CD4-positive, alpha-beta T cell treated with Interleukin-15 for 4 hours (primary cell): ENCODE measurements at places on chromosomes 16 and 17.

DNA sequence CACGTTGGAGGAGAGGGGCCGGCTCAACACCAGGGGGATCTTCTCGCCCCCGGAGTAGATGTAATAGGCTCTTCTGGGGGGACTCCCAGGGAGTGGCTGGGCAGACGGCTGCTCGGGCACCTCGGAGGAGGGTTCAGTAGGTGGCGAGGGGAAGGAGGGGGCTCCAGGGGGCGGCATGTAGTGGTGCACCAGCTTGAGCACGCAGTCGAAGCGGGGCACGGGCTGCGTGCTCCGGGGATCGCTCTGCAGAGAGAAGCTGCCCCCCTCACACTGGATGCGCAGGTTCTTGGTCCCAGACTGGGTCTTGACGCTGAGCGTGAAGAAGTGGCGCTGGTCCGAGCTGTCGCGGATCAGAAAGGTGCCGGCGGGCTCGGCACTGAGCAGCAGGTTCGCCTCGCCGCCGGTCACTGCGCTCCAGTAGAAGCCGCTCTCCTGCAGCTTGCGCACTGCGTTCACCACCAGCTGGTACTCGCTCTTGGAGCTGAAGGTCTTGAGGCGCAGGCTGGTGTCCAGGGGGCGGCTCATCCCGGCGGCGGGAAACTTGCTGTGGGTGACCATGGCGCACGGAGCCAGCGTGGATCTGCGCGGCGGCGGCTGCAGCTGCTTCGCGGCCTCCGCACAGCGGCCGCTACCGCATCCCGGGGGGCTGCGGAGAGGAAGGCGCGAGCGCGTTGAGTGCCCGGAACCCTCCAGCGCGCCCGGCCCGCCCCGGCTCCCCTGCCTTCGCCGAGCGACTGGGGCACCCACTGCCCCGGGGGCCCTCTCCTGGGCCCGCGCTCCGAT lies 1.1 kb downstream of the SOCS3 start:
- DNase-seq: no peak

- DNase-seq: no peak
Observed at GRCh38 chr17:35542990-35543389, 5.5 kb upstream of the SLFN12L start.

- no peak for DNase-seq
Observed at GRCh38 chr16:80163339-80163738, 377.5 kb upstream of the DYNLRB2 start.

- DNase-seq: no peak
Observed at GRCh38 chr16:1048442-1049112, 24.0 kb upstream of the SSTR5 start.

- DNase-seq: no peak
Observed at GRCh38 chr17:13869331-13869940, 199.9 kb upstream of the COX10 start.

DNA sequence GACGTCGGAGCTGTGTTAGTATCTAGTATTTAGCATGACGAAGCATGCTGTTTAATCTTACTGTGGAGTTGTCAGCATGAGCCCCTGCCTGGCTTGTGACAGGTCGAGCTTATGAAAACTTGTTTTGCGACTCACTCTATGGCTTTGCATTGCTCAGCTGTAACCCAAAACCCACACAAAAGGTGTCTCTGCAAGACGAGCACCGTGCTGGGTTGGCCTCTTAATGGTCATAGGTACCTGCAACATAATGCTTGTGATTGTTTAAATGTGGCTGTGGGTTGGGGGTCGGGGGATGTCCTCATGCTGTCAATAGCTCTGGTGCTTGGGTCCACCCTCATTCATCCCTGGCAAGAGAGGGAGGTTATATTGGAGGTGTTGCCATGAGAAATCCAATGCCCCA lies 5.4 kb downstream of the NTN1 start:
- DNase-seq: no peak

DNA sequence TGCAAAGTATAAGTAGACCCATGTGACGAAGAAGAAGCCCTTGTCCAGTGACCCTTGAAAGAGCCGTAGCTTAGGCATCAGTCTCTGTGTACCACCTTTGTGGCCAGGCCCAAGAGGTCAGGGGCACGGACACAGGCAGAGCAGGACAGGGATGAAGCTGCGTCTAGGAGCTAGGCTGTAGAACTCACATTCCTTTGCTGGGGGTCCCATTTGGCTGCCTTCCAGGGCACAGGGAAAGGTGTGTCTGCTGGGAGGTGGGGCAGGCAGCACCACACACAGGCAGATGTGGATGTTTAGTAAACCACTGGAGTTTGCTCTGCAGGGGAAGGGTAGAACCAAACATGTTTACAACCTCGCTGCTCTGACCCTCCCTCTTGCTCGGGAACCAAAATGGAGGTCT lies 33.7 kb downstream of the HNF1B start:
- no peak for DNase-seq

GRCh38 chr17:38322156-38322779 lies 21.5 kb downstream of the GPR179 start:
- DNase-seq: peak; percentile 69

GRCh38 chr17:12231355-12231682 lies 210.6 kb downstream of the MAP2K4 start:
- no peak for DNase-seq

DNA sequence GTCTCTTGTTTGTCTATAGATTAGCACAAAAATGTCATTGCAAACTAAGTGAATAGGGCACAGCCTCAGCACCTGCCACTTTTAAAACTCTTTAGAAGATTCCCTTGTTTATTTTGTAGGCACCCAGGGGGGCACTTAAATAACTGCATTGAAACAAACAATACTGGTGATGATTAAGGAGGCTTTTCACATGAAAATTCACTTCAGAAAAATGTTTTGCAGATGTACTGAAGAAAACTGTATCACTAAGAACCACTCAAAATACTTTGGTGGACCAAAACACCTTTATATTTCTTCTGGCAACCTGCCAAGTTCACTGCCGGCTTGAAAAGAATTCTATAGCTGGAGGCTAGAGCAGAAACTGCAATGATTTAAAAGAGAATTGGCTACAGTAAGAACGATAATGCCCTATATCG lies 281.5 kb downstream of the TOX3 start:
- no peak for DNase-seq

- DNase-seq: no peak
Observed at GRCh38 chr17:70120425-70120824, 45.4 kb downstream of the KCNJ16 start.

- no peak for DNase-seq
Observed at GRCh38 chr16:64865069-64865696, 256.7 kb downstream of the CDH11 start.

GRCh38 chr17:64202683-64203344 lies 60.2 kb downstream of the TEX2 start:
- DNase-seq: no peak

- DNase-seq: peak; percentile 28
Observed at GRCh38 chr16:11312718-11313492, 31.8 kb upstream of the PRM1 start.

DNA sequence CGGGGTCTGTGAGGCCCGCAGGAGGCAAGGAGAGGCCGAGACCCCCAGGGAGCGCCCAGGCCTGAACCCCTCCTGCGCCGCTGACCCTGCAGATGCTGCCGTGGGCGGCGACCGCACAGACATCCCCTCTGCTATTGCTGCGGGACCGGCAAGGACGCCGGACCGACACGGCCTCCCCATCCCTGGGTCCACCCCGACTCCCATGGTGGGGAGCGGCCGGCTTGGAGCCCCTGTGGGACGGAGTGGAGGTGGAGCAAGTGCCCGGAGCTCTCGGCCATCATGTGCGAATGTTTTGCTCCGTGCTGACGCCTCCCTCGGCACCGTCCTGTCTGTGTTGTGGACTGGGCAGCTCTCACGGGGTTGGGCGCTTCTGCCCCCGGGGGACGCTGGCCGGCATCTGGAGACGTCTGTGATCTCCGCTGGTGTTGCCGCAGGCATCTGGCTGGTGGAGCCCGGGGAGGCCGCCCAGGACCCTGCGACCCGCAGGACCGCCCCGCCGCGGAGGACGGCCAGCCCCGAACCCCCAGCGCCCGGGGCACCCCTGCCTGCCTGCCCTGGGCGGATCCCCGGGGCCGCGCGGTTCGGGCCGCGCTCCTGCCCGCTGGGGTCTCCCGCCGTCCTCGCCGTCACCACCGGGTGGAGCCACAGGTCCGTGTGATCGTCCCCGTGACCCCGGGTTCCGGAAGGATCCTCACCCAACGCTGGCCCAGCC lies 12.8 kb upstream of the GNG13 start:
- DNase-seq: peak; percentile 30

DNA sequence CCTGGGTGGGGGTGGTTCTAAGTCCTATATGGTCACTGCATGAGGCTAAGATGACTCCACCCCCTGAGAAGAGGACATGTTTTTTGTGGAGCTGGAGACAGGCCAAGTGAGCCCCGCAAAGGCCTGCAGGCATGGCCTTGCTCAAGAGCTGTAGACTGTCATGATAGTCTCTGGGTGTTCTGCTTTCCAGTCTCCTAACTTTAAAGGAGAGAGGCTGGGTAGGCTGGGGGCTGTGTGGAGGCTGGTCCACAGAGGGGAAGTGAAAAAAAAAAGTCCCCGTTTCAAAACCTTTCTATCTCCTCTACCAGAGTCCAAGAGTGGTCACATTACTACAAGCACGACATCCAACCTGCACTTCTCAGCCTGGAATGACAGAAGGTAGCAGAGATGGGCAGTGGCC lies 27.1 kb downstream of the CDRT4 start:
- no peak for DNase-seq

- DNase-seq: no peak
Observed at GRCh38 chr17:9203771-9204425, 182.6 kb downstream of the NTN1 start.

DNA sequence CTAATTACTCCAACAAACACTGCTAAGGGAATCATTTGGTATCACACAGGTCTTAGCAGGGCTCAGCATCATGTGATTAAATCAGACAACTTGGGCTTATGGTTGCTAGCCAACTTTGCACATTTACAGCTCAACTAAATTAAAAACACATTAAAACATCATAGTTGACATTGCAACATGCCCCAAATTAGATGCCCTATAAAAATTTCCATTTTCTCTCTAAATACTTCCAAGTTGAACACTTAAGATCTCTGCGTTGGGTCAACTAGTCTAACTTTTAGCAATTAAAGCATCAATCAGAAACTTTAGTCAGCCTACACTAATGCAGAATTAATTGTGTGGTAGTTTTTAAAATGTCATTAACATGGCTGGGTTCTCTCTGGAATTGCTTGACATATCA lies 12.1 kb downstream of the DNAJC7 start:
- DNase-seq: no peak

- DNase-seq: no peak
Observed at GRCh38 chr16:6193718-6194117, 1096.1 kb upstream of the EEF2KMT start.

GRCh38 chr17:15332338-15332737 lies 9.1 kb downstream of the TEKT3 start:
- DNase-seq: no peak

- no peak for DNase-seq
Observed at GRCh38 chr17:80523956-80524712, 20.5 kb upstream of the RPTOR start.

- no peak for DNase-seq
Observed at GRCh38 chr16:66858740-66859396, 14.7 kb downstream of the CA7 start.

- no peak for DNase-seq
Observed at GRCh38 chr17:15119968-15120367, 145.2 kb downstream of the PMP22 start.

- DNase-seq: no peak
Observed at GRCh38 chr16:85183564-85183963, 71.3 kb upstream of the CIBAR2 start.

- no peak for DNase-seq
Observed at GRCh38 chr17:63042256-63042812, 76.3 kb downstream of the TANC2 start.

DNA sequence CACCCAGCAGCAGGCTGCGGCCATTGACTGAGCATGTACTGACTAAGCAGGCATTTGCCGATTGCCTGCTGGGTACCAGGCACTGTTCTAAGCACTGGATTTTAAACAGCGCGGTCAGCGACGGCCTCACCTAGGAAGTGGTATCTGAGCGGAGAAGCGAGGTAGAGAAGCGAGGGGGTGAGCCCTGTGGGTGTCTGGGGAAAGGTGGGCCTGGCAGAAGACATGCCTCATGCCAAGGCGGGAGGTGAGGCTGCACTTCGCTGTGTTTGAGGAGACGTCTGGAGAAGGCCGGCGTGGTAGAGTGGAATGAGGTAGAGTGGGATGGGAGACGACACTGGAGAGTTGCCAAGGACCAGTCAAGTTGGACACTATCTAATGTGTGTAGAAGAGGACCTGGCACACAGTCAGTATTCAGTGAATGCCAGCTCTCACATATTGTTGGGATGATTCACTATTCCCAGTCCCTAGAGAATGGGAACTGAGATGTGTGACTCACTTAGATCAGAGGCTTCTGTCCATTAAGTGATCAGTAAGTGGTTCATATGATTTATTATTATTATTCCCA lies 14.4 kb downstream of the SYCE1L start:
- DNase-seq: no peak

DNA sequence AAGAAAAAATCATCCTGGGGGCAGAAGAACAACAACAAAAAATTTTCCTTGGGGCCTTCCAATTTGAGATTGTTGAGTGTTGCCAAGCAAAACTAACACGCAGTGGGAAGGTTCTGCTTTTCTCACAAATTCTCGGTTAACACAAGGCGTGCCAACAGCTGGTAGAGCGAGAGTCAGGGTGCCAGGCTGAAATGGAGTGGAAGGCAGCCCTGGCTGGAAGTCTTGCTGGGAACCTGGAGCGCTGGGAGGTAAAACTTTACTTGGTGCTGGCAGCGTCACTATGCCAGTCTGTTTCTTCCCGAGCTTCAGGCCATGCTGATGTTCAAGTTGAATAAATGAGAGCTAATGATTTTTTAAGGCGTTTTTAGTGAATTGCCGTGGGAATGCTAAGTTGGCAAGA lies 189.4 kb downstream of the WWOX start:
- DNase-seq: no peak

- DNase-seq: no peak
Observed at GRCh38 chr16:22424161-22424937, 49.9 kb upstream of the CDR2 start.

GRCh38 chr16:50160495-50161164 lies 7.5 kb downstream of the TENT4B start:
- no peak for DNase-seq

- DNase-seq: peak; percentile 42
Observed at GRCh38 chr17:73156166-73156840, 8.5 kb upstream of the SSTR2 start.

DNA sequence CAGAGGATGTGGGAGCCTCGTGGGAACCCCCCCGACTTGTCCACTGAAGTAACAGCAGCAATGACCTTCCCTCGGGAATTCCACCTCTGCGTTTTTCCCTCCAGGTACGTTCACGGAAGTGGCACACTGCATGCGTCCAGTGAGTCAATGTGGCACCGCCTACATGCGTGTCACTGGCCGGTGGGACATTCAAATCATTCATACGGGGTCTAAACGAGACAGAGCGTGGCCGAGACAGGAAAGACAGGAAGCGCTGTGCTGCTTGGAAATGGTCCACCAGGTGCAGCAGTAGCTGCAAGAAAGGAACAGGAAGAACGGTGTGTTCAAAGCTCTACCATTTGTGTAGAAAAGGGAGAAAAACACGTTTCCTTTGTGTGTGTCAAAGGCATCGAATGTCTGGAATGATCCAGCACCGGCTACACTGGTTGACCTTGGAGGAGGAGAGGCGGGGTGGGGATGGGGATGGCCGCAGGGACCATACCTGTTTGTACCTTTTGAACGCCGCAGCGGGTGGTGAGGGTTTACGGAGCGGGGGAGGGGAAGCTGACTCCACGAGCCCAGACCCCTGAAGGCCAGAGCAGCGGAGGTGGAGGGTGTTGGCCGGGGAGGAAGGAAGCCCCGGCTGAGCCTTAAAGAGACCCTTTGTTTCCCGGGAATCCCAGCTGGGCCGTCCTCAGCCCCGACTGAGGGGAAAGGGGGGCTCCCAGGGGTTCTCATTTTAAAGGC lies 1.7 kb upstream of the PGAP6 start:
- DNase-seq: peak; percentile 28
